Activated naive CD4-positive, alpha-beta T cell treated with anti-CD3 and anti-CD28 coated beads for 36 hours (primary cell): ENCODE measurements at places on chromosomes 13 and 19. TPM values are rescaled to one million over a fixed set of nuclear protein-coding genes. Genes with fewer than 3 reads are reported as not detected.
A peak's percentile ranks its signal among the peaks of the same experiment; 100 is the strongest.

DNA sequence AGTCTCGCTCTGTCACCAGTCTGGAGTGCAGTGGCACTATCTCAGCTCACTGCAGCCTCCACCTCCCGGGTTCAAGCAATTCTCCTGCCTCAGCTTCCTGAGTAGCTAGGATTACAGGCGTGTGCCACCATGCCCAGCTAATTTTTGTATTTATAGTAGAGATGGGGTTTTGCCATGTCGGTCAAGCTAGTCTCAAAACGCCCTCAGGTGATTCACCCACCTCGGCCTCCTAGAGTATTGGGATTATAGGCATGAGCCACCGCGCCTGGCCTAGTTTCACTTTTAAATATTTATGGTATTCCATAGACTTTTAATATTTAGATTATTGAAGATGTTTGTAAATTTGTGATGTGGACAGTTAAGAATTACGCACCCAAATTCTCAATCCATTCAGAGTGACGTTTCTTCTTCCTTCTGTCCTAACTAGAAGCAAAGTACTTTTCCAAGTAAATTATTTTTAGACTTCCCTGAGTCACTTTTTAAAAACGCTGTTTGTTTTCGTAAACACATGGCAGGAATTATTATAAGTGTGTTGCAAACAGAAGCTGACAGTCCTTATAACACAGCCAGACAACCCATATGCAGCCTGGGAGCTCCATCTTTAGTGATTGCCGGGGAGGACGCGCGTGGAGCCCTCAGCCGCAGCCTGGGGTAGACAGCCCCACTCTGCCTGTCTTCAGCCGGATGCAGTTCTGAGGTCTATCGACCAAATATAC lies 131.7 kb downstream of the ATP11A start:
- H3K36me3 ChIP-seq, result peaks cover 18% of the 10 kb centered on the region
- H3K27me3 ChIP-seq, result no peaks in the 10 kb centered on the region
- no peak overlapping the region for H3K4me3 ChIP-seq
- DNase-seq, result no peak

DNA sequence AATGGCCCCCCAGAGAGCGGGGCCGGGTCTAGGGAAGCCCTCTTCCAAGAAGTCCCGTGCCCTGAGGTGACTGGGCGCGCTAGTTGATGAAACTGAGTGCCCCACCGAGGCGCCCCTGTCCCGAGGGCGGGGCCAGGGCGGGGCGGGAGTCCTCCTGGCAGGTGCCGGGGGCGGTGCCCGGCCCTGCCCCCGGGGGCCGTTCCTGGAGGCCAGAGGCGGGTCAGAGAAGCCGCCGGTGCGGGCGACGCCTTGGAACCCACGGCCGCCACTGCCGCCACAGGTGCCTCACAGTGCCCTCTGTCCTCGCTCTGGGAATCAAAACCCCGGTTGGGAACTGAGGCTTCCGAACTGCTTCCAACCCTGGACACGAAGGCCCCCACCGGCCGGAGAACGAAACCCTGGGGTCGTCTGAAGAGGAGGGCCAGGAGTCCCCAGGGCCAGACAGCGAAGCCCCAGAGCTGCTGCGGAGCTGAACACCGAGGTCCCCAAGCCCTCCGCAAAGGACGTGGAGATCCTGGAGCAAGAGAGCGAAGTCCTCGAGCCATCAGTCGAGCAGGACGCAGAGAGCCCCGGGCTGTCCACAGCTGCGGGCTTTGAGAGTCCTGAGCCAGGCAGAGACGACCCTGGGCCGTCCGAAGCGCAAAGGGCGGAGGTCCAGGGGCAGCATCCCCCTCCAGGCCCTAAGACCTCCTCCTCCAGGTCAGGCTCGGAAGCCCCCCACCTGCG lies at the start of gene MISP3:
TSS of gene MISP3 (plus strand) at position 252 of the 726 bp plus-strand sequence. CDS start 524 bp downstream, outside the sequence.
- no peaks in the 10 kb centered on the region for H3K36me3 ChIP-seq
- H3K27ac ChIP-seq, result no peak within 1 kb of the TSS
- H3K4me1 ChIP-seq, result peaks cover 10% of the 10 kb centered on the region

- H3K36me3 ChIP-seq, result no peaks in the 10 kb centered on the region
- no peak overlapping the region for H3K4me3 ChIP-seq
- no peaks in the 10 kb centered on the region for H3K4me1 ChIP-seq
- H3K27me3 ChIP-seq, result no peaks in the 10 kb centered on the region
- no peak overlapping the region for H3K27ac ChIP-seq
Measured at GRCh38 chr13:27482983-27483382, 32.6 kb upstream of the MTIF3 start.

The GIPR gene
- 1.8 TPM for total RNA-seq

The KL gene
- total RNA-seq, result 0.49 TPM

- H3K4me1 ChIP-seq, result peaks cover 50% of the 10 kb centered on the region
- H3K4me3 ChIP-seq, result peak overlapping the region; percentile 69
- peak overlapping the region; percentile 84 for H3K27ac ChIP-seq
- H3K36me3 ChIP-seq, result peaks cover 1% of the 10 kb centered on the region
- H3K27me3 ChIP-seq, result no peaks in the 10 kb centered on the region
Measured at GRCh38 chr19:39679791-39680168, 24.1 kb downstream of the LGALS16 start.

GRCh38 chr13:112366907-112367646 lies 9.1 kb upstream of the SPACA7 start:
- no peak for DNase-seq
- H3K4me3 ChIP-seq, result no peak overlapping the region
- no peak overlapping the region for H3K27ac ChIP-seq
- peaks cover 11% of the 10 kb centered on the region for H3K27me3 ChIP-seq
- peaks cover 1% of the 10 kb centered on the region for H3K36me3 ChIP-seq

The TEKTIP1 gene
- 2.5 TPM for total RNA-seq

- no peaks in the 10 kb centered on the region for H3K27me3 ChIP-seq
- H3K4me3 ChIP-seq, result no peak overlapping the region
- peak overlapping the region; percentile 90 for H3K27ac ChIP-seq
- H3K4me1 ChIP-seq, result peaks cover 59% of the 10 kb centered on the region
Measured at GRCh38 chr19:35011737-35012682, 11.9 kb downstream of the GRAMD1A start.

The ZNF682 gene
- total RNA-seq, result 8.9 TPM

DNA sequence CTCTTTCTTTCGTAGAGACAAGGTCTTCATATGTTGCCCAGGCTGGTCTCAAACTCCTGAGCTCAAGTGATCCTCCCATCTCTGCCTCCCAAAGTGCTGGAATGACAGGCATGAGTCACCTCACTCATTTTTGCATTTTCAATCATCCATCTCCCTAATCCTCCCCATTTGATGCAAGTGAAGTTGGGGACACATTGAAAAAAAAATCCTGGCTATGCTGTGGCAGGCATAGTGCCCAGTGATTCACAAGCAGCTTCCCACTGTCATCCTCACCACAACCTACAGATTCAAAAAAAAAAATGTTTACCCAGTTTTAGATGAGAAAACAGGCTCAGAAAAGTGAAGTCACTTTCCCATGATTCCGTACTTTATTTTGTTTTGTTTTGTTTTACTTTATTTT lies 44.7 kb upstream of the USP29 start:
- H3K4me3 ChIP-seq, result no peak overlapping the region
- H3K27ac ChIP-seq, result no peak overlapping the region
- DNase-seq, result no peak
- H3K36me3 ChIP-seq, result peaks cover 14% of the 10 kb centered on the region

GRCh38 chr13:22489771-22490170 lies 691.0 kb upstream of the SGCG start:
- no peak overlapping the region for H3K27ac ChIP-seq
- H3K4me3 ChIP-seq, result no peak overlapping the region
- no peaks in the 10 kb centered on the region for H3K4me1 ChIP-seq
- no peaks in the 10 kb centered on the region for H3K36me3 ChIP-seq
- H3K27me3 ChIP-seq, result no peaks in the 10 kb centered on the region

DNA sequence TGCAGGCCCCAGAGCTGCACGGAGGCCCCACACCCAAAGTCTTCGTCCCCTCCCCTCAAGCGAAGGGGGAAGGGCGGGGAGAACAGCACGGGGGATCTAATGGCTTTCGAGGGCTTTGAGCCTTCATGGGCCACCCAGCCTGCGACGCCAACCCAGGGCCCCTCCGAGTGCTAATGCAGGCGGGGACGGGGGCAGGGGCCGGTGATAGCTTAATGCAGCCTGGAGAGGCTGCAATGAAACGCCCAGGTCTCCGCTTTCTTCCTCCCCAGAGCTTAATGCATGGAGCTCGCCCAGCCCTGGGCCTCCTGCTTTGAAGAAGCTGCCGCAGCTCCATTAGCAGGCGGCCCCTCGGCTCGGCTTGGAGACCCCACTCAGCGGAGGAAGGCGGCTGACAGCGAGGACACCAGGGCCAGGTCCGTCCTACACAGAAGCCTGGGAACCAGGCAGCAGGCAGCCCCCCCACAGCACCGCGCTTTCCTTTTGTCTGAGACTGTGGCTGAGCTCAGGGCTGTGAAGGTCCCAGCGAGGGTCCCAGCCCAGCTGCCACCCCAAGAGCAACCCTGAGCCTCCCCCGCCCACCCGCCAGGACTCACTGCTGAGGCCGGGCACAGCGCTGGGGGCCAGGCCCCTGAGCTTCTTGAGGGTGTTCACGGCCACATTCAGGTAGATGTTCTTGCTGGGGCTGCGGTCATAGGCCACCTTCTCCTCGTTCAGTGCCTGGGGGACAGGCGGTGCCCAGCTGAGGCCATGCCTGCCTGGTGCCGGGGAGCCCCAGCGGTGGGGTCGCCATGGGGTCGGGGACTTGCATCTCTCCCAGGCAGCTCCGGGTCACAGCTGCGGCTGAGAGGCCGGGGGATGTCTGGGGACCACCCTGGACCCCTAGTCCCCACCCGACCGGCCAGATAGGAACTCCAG lies 7.5 kb upstream of the ATP8B3 start:
- peaks cover 12% of the 10 kb centered on the region for H3K36me3 ChIP-seq
- no peak overlapping the region for H3K27ac ChIP-seq
- H3K4me1 ChIP-seq, result no peaks in the 10 kb centered on the region
- H3K27me3 ChIP-seq, result no peaks in the 10 kb centered on the region
- no peak for DNase-seq
- H3K4me3 ChIP-seq, result no peak overlapping the region

GRCh38 chr13:75296641-75297040 lies 185.3 kb downstream of the TBC1D4 start:
- no peaks in the 10 kb centered on the region for H3K27me3 ChIP-seq
- peaks cover 22% of the 10 kb centered on the region for H3K4me1 ChIP-seq
- no peak overlapping the region for H3K4me3 ChIP-seq
- peaks cover 28% of the 10 kb centered on the region for H3K36me3 ChIP-seq
- DNase-seq, result no peak

DNA sequence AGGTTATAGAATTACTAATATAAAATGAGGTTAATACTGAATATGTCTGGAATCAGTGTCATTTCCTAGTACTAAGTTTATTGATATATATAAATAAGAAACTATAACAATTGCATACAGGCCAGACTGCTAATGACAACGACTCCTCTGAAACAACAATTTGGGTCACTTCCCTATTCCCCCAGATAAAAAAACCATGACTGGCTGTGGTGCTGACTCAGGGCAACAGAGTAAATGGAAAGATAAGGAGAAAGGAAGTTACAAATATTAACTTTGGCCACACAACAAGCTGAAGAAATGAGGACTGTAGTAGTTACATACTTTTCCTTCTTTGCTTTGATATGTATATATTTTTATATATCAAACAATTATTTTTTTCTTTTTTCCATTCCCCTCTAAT lies 263.7 kb upstream of the PCDH9 start:
- H3K27me3 ChIP-seq, result no peaks in the 10 kb centered on the region
- H3K36me3 ChIP-seq, result no peaks in the 10 kb centered on the region
- DNase-seq, result no peak
- H3K4me3 ChIP-seq, result no peak overlapping the region
- H3K27ac ChIP-seq, result no peak overlapping the region

GRCh38 chr13:47945738-47946137 lies 55.3 kb downstream of the SUCLA2 start:
- no peak overlapping the region for H3K27ac ChIP-seq
- H3K27me3 ChIP-seq, result no peaks in the 10 kb centered on the region
- no peaks in the 10 kb centered on the region for H3K4me1 ChIP-seq
- no peak for DNase-seq
- no peak overlapping the region for H3K4me3 ChIP-seq

DNA sequence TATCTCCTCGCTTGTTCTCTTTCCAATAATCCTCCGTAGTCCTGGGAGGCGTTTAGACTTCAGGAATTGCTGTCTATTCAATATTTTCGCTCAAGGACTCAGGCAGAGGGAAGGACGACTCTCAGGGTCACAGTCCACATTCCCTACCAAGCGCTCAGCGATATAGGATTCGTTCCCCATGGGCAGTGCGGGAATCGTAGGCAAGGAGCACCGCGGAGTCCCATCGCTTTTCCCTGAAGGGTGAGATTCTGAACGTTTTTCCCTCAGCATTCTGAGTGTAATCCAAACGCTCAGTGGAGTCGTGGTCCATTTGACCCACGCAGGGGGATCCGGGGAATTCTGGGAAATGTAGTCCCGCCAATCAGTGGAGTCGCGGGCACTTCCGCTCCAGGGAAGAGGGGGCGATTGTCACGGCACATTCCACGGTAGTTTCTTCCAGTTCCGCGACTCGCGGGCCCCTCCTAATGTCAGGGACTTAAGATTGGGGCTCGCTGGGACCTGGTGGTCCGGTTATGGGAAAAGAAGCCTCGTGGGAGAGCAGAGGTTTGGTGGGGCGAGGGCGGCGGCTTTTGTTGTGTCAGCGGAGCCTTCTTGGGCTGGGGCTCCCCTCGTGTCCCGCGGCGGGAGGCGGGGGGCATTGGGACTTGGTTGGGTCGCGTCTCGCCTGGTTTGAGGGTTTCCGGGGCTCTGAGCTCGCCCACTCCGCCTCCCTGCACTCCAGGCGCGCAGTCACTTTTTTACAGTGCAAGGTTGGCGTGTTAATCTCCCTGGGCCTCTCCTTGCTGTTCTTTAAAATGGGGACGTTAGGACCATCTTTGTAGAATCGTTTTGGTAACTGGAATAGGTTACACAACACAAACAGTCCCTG lies at the start of gene ZNF234:
TSS of gene ZNF234 (plus strand) at position 364 of the 868 bp plus-strand sequence. CDS start 3,079 bp downstream, outside the sequence.
- H3K27me3 ChIP-seq, result no peaks in the 10 kb centered on the region
- H3K4me3 ChIP-seq, result peak within 1 kb of the TSS; percentile 92
- peak within 1 kb of the TSS; percentile 85 for H3K27ac ChIP-seq
- H3K36me3 ChIP-seq, result peaks cover 28% of the 10 kb centered on the region
- H3K4me1 ChIP-seq, result peaks cover 16% of the 10 kb centered on the region
- peak; percentile 72 for DNase-seq

The FAM83E gene
- total RNA-seq, result 2.0 TPM

The APBA3 gene
- total RNA-seq, result 28.6 TPM

The KLK14 gene
- total RNA-seq, result 0.69 TPM

DNA sequence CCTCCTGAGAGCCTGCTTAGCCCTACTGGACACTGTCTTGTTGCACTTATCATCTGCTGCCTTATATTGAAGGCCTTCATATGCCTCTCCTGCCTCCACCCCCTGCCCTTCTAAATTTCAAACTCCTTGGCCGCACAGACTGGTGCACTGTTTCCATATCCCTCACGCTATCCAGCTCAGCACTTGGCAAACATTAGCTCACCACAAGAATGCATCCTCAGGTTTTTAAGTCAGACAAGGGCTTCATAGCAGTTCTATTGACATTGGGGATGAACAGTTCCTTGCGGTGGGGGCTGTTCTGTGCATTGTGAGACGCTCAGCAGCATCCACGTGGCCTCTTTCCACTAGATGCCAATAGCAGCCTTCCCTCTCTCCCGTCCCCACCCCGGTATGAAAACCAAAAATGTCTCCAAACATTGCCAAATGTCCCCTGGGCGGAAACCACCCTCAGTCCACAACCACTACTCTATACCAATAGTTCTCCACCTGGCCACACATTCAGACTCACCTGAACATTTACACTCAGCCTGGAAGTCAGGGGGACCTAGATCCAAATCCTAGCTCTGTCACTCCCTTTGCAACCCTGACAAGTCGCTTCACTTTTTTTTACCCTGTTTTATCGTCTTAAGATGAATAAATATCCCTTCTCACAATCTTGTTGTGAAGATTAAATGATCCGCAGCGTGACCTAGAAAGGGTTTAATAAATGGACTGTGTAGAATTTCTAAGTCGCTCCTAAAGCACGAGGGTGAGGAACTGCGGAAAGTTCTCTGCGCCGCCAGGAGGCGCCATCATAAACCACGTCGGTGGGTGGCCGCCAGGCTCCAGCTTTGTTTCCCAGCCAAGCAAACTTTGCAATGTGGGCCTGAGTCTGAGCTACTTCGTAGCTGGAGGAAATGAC lies 3.6 kb upstream of the CEACAM3 start:
- no peak overlapping the region for H3K4me3 ChIP-seq
- no peaks in the 10 kb centered on the region for H3K4me1 ChIP-seq
- H3K27ac ChIP-seq, result no peak overlapping the region
- H3K36me3 ChIP-seq, result no peaks in the 10 kb centered on the region
- DNase-seq, result peak; percentile 69
